Effector memory CD4-positive, alpha-beta T cell (primary cell): ENCODE measurements at places on chromosomes 12 and 14.

DNA sequence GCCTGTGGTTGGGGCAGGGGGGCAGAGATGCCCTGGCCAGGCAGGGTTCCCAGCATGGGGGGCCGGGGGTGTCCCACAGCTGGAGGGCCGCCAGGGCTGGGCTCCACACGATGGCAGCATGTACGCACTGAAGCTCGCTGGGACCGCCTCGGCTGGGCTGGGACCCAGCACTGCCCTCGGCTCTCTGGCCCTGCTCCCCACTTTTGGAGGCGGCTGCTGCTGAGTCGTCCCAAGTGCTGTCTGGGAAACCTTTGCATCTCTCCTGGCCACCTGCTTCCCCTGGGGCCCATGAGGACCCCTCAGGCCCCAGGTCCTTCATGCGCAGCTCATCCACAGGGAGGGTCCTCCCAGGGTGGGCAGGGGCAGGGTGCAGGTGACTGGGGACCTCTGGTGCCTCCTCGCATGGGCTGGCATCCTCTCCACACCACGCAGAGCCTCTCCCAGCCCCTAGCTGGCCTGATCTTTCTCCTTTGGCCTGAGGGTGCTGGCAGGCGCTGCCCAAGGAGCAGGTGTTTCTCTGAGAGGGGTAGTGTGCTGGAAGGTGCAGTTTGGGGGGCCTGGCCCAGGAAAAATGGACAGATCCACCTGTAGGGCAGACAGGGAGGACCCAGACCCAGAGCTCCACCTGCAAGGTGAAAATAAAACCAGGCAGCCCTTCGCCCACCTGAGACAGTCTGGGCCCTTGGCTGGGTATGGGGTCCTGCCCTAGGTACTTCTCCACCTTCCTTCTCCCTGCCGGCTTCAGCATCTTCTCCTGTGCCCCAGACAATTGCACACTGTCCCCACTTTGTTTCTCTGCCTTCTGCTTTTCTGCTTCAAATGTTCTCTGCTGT lies 46.9 kb downstream of the DLK1 start:
- no peak for DNase-seq

DNA sequence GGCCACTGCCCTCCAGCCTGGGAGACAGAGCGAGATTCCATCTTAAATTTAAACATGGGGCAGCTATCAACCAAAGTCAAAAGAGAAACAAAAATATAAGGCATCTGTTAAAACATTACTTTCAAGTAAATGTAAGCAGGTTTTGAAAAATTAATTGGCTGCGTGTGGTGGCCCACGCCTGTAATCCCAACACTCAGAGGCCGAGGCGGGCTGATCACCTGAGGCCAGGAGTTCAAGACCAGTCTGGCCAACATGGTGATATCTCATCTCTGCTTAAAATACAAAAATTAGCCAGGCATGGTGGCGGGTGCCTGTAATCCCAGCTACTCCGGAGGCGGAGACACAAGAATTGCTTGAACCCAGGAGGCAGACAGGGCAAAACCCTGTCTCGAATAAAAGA lies 82.7 kb downstream of the PLEKHA5 start:
- no peak for DNase-seq

DNA sequence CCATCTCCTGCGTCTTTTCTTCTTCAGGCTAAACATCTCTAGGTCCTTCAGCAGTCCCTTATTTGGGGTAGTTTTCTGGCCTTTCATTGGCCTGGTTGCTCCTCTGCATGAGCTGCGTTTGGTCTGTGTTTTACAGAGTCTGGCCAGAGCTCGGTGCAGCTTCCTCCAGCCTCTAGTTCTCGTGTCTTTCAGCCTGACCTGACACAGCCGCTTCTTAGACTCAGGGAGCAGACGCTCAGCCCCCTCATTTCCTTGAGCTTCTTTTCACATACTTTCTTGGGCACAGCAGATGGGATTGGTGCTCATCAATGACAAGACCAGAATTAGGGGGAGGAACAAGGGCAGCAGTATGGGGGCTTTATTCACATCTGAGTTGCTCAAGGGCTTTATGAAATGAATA lies 13.6 kb upstream of the GSG1 start:
- no peak for DNase-seq

DNA sequence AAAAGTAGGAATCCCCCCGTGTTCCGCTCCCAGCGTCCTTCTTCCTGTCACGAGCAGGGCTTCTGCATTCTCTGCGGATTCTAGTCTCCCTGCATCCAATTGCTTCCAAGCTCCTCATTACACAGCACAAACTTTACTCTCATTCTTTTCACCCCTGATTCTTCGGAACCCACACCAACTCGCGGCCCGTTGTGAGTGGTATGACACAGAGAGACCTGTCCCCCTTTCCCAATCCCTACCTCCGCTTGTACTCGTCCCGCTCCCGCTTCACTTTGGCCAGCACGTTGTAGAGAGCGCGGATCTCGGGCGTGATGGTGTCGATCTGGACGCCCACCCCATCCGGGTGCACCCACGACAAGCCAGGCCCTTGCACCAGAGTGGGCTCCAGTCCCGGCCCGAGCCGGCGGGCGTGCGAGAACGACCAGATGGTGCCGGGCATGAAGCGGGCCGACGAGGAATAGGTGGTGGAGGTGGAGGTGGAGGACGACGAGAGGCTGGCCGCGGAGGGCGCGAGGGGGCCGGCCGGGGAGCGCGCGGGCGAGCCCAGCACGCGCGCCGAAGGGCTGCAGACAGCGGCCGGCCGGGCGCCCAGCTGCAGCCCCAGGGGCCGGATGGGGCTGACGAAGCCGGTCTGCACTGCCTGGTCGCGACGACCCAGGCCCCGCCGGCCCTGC lies 687 bp downstream of the IFFO1 start:
- no peak for DNase-seq

GRCh38 chr14:89142366-89142765 lies 274.7 kb downstream of the FOXN3 start:
- DNase-seq: no peak

DNA sequence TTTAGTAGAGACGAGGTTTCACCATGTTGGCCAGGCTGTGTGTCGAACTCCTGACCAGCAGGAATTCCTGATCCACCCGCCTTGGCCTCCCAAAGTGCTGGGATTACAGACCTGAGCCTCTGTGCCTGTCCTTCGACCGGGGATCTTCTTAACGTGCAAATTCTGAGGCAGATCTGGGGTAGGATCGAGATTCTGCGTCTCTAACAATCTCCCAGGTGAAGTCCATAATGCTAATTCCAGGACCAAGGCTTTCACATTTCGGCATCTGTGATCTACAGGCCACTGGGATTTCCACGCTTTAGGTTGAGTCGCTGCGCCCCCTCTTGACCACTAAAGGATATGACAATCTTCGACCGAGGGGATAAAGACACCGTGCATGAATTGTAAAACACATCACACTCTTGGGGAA lies 24.8 kb downstream of the FOS start:
- peak; percentile 54 for DNase-seq

- DNase-seq: no peak
Observed at GRCh38 chr12:5507944-5508343, 76.0 kb downstream of the NTF3 start.

- no peak for DNase-seq
Observed at GRCh38 chr12:7716381-7716780, 5.1 kb downstream of the DPPA3 start.

DNA sequence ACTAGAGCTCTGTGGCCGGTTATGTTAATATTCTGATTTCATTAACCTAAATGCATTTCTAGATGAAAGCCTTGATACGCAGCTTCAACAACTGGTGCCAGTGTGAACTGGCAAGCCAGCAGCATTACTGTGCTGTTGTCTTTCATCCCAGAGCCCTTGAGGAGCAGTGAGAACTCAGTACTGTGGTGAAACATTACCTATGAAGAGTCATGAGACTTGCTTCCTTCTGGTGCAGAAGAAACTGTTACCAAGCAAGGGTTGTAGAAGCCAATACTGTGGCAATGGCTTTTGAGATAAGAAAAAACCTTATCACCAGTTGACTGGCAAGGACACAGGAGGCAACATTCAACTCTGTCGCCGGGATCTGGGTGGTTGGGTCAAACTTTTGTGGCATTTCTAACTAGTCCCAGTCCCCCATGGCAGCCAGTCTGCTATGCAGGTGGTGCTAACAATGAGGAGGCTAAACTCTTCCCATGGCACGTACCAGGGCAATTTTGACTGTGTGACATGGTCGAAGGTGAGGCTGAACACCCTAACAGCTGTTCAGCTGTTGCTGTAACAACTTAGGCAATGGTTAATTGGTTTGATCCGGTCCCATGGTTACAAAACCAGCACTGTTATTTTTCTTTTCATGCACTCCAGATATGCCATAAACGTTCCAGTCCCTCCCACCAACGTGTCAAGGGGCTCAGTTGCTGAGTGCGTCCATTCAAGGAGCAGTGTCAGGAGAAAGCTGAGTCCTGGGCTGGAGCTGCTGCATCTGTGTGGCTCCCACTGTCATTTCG lies 12.6 kb upstream of the LGALS3 start:
- DNase-seq: no peak

DNA sequence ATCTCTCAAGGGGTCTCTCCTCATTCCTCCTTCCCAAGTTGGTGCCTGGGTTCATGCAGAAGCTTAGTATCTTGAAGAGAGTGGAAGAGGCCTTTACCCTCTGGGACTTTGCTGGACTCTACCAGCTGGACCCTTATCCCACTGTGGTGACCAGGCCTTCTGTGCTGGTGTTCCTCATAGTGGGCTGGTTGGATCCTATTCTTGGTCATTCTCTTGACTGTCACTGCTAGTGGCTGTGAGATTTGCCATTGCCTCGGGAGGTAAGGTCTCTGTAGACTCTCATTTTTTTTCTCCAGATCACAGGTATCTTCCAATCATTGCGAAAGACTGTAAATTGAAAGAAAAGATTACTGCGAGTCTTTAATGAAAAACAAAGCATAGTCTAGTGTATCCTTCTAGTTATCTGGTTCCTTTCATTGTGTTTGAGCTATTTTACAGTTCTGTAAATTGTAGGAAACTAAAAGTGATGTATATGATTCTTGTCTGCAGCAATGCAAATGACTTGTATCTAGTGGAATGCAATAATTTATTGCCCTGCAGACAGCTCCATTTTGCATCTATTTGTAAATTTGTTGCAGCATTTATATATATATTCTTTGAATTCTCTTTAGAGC lies 217.9 kb downstream of the AEBP2 start:
- DNase-seq: no peak

DNA sequence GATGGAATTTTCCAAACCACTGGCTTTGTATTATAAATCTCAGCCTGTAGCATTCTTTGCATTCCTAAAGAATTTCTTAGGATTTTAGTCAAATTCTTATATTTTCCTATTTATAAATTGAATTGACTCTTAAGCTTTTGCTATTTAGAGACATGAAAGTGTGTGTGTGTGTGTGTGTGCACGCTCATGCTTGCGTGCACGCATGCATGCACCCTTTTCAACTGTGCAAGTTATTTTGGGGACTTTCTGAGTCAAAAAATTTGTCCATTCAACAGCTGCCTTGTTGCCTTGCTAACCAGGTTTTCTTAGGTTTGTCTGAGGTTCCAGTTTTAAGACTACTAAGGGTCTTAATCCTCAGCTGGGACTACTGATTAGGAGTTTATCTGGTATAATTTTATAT lies 42.6 kb downstream of the GPATCH2L start:
- DNase-seq: no peak

DNA sequence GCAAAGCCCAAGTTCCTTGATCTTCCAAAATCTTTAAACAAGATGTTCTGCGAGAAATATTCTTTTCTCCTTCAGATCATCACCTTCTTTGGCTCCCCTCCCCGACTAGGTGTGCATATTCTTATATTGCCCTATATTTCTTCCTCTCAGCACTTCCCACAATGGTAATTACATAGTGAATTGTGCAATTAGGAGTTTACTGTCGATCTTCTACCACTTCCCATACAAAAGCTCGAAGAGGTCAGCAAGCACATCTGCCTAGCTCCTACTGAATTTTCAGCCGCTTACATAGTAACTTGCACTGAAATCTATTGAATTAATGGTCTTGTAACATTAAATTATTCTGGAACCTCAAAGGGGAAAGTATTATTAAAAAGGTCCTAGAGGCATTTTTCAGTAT lies 16.7 kb downstream of the OSBPL8 start:
- DNase-seq: no peak

- DNase-seq: no peak
Observed at GRCh38 chr12:89354612-89355067, 2.3 kb upstream of the DUSP6 start.

DNA sequence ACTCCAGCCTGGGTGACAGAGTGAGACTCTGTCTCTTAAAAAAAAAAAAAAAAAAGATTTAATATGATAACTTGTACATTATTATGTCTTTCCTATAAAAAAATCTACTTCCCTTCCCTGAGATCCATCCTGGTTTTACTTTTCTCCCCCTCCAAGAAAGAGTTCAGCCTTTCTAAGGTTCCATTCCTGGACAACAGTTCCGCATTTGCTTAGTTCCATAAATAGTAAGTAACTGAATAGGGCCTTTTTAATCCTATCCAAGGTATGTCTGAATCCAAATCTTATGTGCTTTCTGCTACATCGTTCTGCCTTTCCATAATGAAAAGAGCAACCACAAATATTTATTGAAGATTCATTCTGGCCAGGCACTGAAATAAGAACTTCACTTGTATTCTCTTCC lies 187.8 kb downstream of the DACT1 start:
- DNase-seq: no peak

GRCh38 chr12:127145241-127145928 lies 1121.6 kb upstream of the TMEM132C start:
- no peak for DNase-seq

- DNase-seq: peak; percentile 46
Observed at GRCh38 chr14:23094666-23095195, at the start of gene ACIN1. Gene ACIN1, minus strand, starts transcription at chr14:23095136. Its CDS starts 24 bp downstream, at chr14:23095112.

DNA sequence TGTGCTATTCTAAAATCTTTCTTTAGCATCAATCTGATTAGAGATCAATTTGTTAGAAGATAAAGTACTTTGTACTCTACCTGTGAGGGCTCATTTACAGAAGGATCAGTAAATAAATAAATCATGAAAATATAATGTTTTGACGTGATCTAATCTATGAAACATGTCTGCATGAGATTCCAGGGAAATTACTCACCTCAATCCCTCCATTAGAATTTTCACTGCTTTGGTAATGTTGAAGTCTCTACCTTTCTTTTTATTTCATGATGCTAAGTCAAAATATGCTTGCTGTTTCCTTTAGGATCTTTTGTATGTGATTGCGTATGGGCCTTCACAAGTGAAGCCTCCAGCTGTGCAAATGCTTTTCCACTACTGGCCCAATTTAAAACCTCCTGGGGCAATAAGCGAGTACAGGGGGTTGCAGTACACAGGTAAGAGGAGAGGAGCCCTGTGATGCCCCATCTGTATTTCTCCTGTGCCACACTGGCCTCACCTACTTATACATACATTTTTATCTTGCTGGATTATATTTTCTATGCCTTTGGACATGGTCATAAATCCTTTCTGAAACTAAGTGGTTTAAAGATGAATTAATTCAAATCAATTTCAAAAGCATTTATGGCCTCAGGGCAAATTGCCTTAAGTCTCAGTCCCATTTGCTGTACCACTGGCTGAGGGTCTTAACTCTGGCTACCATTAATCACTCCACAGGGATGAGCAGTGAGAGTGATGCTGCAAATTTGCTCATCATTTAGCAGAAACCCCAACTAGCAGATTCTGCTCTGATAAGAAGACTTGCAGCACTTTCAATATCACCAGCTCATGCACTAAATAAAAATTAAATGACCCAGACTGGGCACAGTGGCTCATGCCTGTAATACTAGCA lies 66.4 kb downstream of the UNC79 start:
- no peak for DNase-seq

- no peak for DNase-seq
Observed at GRCh38 chr12:128592220-128592744, 231.5 kb downstream of the SLC15A4 start.

- no peak for DNase-seq
Observed at GRCh38 chr12:107560165-107560898, 125.3 kb upstream of the PWP1 start.

- no peak for DNase-seq
Observed at GRCh38 chr14:101812071-101812470, 50.6 kb downstream of the PPP2R5C start.

- no peak for DNase-seq
Observed at GRCh38 chr12:90120627-90121026, 412.0 kb upstream of the ATP2B1 start.

- DNase-seq: no peak
Observed at GRCh38 chr12:30965613-30965985, 39.1 kb downstream of the TSPAN11 start.
